ENCODE measurements at places on chromosomes 12 and 14. TPM values are rescaled to one million over a fixed set of nuclear protein-coding genes. Genes with fewer than 3 reads are reported as not detected.

Gene MMP17
- 11.2 TPM for total RNA-seq

DNA sequence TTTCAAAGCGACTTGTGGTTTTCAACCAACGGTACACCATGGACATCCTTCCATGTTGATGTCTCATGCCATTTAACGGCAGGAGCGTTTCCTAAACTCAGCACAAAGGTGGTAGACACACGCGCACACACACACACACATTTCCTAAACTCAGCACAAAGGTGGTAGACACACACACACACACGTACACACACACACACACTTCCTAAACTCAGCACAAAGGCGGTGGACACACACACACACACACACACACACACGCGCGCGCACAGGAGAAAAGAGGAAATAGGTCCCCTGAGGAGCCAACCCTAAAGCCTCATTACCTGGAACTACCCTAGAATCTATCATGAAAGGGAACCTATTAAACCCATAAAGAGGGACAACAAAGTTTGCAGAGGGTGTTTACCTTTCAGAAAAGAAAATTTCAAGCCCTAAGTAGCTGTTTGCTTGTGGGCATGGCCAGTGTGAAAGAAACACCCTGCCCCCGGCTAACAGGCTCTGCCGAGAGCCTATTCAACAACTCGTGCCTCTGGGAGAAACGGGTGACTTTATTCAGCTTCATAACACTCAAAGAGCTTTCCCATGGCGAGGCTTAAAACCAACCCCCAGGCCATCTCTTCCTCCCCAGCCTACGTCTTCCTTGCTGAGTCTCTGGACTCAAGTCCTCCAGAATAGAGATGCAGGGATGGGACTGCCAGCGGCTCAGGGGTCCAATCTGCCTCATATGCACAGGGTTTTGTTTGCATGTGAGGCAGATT, 31.8 kb downstream of the SLC8B1 start:
- DNase-seq: peak; percentile 57

DNA sequence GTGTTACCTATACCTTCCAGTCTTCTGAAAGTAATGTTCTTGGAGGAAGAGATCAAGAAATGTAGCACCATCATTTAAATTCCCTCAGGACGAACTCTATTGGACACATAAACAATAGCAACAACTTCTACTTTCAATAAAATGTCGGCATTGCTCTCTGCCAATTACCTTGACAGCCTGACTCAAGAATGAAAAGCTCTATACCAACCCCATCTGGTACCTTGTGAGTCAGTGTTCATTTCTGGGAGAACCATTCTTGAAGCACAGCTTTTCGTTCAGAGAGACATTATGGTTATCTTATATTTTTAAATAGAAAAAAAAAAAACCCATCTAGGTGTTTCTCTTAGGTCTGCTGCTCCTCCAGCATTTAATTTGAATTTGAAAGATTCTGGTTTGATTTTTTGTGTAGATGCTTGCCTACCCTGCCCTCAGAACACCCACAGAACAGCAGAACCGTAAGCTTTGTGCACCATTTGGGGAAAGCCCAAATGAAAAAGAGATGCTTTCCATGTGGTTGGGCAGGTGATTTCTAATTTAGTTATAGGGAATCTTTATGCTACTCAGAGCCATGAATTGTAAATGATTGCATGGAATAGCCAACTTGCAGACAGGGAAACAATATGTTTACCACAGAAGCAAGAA, 156.0 kb downstream of the SAMD4A start:
- DNase-seq: no peak

DNA sequence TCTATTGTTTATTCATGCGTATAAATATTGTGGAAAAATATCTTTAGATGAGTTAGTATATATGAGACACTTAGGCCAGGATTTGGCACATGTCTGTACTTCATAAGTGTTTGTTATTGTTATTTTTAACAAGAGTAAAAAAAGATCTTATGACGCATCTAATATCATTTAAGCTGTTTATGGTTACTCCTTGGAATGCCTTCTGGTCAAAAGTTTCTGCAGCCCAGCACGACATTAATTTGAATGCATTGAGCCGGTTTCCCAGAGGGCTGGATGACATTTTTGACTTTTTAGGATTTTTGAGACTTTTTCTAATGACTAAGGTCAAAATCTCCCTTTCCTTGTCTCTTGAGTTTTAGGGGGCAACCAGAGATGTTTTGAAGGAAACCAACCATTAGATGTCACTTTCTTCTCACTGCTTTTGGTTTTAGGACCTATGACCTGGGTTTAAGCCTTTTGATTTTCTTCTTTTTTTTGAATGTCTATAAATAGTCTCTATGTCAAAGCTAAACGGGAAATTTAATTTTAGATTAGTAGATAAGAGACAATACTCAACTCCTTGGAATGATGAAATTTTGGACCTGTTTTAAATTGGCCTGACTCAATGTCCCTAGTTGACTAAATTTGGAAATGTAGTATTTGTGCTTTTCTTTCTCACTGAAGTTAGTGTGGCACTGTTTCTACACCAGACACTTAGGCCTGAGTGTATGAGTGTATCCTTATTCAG, 215.5 kb downstream of the AEBP2 start:
- DNase-seq: peak; percentile 55

DNA sequence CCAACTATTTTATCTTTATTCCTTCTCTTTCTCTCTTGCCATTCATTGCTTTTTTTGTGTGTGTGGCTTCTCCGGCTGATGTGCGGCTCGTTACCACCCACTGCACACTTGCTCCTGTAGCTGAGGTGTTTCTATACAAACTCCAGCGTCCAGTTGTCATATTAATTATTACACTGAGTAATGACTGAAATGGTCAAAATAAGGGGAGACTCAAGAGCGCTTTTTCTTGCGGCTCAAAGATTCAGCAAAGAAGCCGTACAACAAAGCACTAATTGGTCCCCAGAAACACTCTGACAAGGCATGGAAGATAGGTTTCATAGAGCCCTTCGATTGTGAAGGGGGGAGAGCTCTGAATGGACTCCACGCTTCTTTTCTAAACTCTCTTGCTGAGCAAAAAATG, 5.6 kb upstream of the ASCL1 start:
- no peak for DNase-seq
